ENCODE measurements at places on chromosomes 7 and 10.

DNA sequence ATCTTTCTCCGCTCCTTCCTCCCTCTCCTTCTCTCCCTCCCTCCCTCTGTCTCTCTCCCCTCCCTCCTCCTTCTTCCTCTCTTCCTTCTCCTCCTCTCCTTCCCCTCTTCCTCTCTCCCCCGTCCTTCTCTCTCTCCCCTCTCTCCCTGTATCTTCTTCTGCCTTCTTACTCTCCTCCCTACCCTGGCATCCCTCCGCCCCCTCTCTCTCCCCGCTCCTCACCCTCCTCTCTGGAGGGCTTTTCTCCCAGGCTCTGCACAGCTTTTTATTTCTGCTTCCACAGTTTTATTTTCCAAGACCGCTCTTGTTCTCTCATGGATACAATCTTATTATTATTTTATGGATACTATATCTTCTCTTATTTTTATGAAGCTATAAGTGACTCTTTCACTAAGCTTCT is 32.6 kb downstream of the AP5Z1 start:
- DNase-seq, result no peak

- no peak for DNase-seq
Measured at GRCh38 chr7:378041-378420, 88.1 kb downstream of the FOXL3 start.

DNA sequence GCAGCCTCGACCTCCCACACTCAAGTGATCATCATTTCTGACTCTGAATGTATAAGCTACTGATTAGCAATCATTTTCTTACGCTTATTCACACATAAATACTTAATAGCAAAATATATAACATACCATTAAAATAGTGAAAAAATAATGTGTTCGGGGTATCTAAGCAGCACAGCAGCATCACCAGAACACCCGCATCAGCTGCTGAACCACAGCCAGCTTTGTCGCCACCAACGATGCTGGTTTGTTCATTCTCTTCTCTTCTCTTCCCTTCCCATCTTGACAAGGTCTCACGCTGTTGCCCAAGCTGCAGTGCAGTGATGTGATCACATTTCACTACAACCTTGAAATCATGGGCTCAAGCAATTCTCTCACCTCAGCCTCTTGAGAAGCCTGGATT is 425.1 kb upstream of the LRGUK start:
- no peak for DNase-seq

GRCh38 chr10:128302808-128303207 is 176.6 kb upstream of the MKI67 start:
- no peak for DNase-seq

DNA sequence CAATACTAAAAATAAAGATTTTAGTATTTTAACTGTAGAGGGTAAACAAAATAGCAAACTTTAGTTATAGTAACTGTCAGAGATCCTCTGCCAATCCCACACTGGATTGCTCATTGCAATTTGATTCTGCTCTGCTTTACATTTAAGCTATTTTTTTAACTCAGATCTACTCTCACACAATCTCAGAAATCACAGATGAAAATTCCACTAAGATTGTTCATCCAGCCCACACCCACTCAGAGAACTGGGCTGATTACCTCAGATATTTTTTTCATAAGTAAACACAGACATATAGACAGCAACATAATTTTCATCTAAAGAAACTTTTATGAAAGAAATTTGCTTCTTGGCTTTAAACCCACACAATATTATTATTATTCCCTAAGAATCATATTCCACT is 7.0 kb downstream of the OSBPL3 start:
- DNase-seq, result no peak

- DNase-seq, result no peak
Measured at GRCh38 chr10:88728107-88728763, 22.2 kb downstream of the LIPK start.

GRCh38 chr10:132921818-132922807 is 20.3 kb downstream of the CFAP46 start:
- DNase-seq, result no peak

DNA sequence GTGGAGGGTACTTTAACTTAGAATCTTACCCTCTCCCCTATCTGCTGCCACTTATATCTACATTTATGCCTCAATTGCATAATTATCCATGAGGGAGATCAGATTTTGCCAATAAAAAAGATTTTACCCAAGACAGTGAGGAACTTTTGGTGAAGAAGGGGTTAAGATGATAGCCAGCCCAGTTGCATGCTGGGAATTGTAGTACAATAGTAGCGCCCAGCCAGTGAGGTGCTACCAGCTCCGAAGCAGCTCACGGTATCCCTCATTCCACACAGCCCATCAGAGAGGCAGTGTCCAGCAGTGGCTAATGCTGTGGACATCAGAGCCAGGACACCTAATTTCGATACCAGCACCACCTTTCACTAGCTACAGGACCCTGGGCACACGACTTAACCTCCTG is 5.9 kb upstream of the LGI1 start:
- DNase-seq, result no peak

DNA sequence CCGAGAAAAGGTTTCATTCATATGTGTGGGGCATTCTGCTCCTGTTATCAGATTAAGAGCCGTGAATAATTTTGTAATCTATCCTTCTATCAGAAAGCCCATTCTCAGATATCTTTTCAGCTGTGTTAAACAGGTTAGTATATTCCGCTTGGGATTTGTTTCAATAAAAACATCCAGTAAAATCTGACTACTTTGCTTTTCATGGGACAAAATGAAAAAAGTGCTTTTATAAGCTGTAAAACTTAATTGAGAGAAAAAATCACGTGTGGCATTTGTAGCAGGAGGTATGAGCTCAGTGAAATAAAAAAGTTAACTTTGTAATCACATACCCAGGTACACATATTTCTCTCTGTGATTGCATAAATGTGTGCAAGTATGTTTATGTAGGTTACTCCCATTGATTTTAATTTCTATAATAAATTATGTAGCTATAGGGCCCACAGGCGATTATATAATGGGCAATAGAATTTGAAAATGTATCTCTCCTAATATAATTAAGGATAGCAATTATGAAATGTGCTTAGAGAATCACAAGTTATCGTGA is 3.9 kb downstream of the MET start:
- no peak for DNase-seq

DNA sequence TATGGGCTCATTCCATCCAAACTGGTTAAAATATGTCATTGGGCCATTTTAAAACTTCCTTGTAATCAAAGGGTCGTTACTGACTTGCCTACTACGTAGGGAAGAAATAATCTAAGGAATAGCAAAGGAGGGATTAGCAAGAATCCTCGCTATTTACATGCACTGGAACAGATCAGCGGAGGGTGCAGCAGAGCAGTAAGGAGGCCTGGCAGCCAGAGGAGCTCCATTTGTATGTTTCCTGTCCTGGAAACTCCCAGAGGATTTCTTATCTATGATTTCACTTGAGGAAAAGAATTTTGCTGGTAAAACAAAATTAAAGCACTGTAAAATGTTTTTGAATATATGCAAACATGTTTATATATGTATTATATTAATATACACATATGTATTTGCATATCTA is 107.3 kb downstream of the TPK1 start:
- no peak for DNase-seq

DNA sequence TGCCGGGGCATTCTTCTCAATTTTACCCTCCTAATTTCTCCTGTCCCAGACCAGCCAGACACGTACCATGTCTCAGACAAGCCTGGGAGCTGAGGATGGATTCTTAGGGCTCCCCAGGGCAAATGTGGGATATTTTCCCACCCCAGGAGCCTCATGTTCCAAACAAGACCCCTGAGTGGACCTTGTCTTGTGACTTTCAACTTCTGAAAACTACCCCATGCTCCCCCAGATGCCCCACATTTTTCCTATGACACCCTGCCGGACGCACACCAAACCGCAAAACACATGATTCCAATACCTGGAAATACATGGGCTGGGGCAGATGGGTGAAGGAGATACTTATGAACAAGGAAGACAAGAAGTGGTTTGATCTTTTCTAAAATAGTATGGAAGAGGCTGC is 874 bp downstream of the GIMAP5 start:
- no peak for DNase-seq

GRCh38 chr10:22343731-22344130 is 1.6 kb upstream of the SPAG6 start:
- no peak for DNase-seq

- DNase-seq, result no peak
Measured at GRCh38 chr10:77240706-77241349, 396.8 kb downstream of the KCNMA1 start.

GRCh38 chr7:137096607-137097006 is 228.2 kb downstream of the CHRM2 start:
- DNase-seq, result no peak

GRCh38 chr10:72177454-72177853 is 38.4 kb upstream of the ANAPC16 start:
- no peak for DNase-seq
